Natural killer cell treated with Interleukin-12 subunit alpha and Interleukin-12 subunit beta and Interleukin-15 and Interleukin-18, amount 100 ng/mL, for 72 hours (primary cell): ENCODE measurements at places on chromosomes 16 and 17. TPM values are rescaled to one million over a fixed set of nuclear protein-coding genes. Genes with fewer than 3 reads are reported as not detected.

The KRT38 gene
- not detected for total RNA-seq

GRCh38 chr17:63290784-63291183 is 155.3 kb downstream of the CYB561 start:
- no peak overlapping the region for H3K4me3 ChIP-seq
- H3K27me3 ChIP-seq = no peaks in the 10 kb centered on the region
- DNase-seq = no peak
- peaks cover under 1% of the 10 kb centered on the region for H3K4me1 ChIP-seq
- no peak overlapping the region for H3K27ac ChIP-seq

DNA sequence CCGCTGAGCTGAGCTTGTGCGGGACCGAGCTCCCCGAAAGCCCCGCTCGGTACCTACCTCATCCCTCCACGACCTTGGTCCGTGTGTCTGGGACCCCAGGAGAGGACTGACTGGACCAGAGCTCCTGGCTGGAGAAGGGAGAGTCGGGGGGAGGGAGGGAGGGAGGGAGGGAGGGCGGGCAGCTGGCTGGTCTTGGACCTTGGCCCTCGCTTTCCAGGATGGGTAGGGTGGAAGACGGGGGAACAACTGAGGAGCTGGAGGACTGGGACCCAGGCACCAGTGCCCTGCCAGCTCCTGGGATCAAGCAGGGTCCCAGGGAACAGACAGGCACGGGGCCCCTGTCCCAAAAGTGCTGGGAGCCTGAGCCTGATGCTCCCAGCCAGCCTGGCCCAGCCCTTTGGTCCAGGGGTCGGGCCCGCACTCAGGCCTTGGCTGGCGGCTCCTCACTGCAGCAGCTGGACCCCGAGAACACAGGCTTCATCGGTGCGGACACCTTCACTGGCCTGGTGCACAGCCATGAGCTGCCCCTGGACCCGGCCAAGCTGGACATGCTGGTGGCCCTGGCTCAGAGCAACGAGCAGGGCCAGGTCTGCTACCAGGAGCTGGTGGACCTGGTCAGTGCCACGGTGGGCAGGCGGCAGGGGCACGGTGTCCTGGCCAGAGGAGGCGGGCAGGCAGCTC is 553 bp downstream of the RHBDL1 start:
- peaks cover 11% of the 10 kb centered on the region for H3K4me1 ChIP-seq
- H3K27ac ChIP-seq = no peak overlapping the region
- H3K4me3 ChIP-seq = no peak overlapping the region
- H3K36me3 ChIP-seq = no peaks in the 10 kb centered on the region
- no peak for DNase-seq

DNA sequence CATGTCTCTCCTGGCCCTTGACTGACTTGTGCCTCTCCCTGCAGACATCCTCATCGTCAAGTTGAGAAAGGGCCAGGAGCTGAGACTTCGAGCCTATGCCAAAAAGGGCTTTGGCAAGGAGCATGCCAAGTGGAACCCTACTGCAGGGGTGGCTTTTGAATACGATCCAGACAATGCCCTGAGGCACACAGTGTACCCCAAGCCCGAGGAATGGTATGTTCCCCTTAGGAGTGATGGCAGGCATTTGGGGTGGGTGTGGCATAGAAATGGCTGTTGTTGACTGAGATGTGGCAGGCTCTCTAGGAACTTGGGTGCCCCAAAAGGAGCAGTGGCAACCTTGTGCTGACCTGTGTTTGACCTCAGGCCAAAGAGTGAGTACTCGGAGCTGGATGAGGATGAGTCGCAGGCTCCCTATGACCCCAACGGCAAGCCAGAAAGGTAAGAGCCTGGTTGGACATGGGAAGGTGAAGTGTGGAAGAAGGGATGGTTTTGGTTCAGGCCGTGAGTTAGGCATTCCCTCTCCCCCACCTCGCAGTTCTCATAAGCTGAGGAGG is 7.5 kb downstream of the POLR2C start:
- no peaks in the 10 kb centered on the region for H3K27me3 ChIP-seq
- no peak overlapping the region for H3K27ac ChIP-seq
- DNase-seq = no peak

GRCh38 chr17:58590377-58590776 is 75.9 kb upstream of the MTMR4 start:
- DNase-seq = no peak
- H3K4me1 ChIP-seq = no peaks in the 10 kb centered on the region
- H3K4me3 ChIP-seq = no peak overlapping the region
- H3K36me3 ChIP-seq = no peaks in the 10 kb centered on the region

DNA sequence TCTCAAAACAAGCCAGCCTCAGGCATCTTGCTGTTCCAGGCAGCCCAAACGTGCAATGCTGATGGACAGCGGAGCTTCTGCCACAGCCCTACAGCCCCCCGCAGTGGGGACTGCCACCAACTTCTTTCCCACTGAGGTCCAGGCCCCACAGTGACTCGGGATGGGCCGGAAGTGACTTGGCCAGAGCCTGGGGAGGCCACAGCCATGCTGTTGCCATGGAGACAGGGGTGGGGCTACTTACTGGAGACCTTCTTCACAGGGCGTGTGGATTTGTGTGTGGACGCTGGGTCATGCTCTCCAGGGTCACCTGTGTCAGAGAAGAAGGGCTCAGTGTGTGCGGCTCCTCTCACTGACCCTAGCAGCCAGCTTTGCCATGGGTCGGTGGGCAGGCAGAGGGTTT is 15.0 kb downstream of the TRIM25 start:
- H3K27ac ChIP-seq = no peak overlapping the region
- peaks cover 22% of the 10 kb centered on the region for H3K36me3 ChIP-seq
- no peak overlapping the region for H3K4me3 ChIP-seq
- peaks cover 7% of the 10 kb centered on the region for H3K4me1 ChIP-seq

GRCh38 chr17:70344386-70345060 is 175.2 kb downstream of the KCNJ2 start:
- no peaks in the 10 kb centered on the region for H3K27me3 ChIP-seq
- no peaks in the 10 kb centered on the region for H3K36me3 ChIP-seq
- H3K4me3 ChIP-seq = peak overlapping the region; percentile 42
- DNase-seq = no peak

- H3K27ac ChIP-seq = peak overlapping the region; percentile 80
- H3K27me3 ChIP-seq = no peaks in the 10 kb centered on the region
- no peaks in the 10 kb centered on the region for H3K36me3 ChIP-seq
- H3K4me1 ChIP-seq = peaks cover 8% of the 10 kb centered on the region
- H3K4me3 ChIP-seq = peak overlapping the region; percentile 85
These were observed 1.4 kb upstream of the MATCAP1 start for GRCh38 chr16:67184995-67185650.

The GPR179 gene
- not detected for total RNA-seq

The ARL6IP1 gene
- 113 TPM for total RNA-seq

The GPT2 gene
- 10.4 TPM for total RNA-seq

The EVPLL gene
- not detected for total RNA-seq

The RAD51C gene
- total RNA-seq = 65.3 TPM

The OTOP2 gene
- total RNA-seq = not detected

GRCh38 chr17:43402078-43402477 is 3.3 kb downstream of the ARL4D start:
- H3K4me1 ChIP-seq = peaks cover 13% of the 10 kb centered on the region
- no peak overlapping the region for H3K27ac ChIP-seq
- no peaks in the 10 kb centered on the region for H3K27me3 ChIP-seq
- H3K4me3 ChIP-seq = no peak overlapping the region
- no peak for DNase-seq

DNA sequence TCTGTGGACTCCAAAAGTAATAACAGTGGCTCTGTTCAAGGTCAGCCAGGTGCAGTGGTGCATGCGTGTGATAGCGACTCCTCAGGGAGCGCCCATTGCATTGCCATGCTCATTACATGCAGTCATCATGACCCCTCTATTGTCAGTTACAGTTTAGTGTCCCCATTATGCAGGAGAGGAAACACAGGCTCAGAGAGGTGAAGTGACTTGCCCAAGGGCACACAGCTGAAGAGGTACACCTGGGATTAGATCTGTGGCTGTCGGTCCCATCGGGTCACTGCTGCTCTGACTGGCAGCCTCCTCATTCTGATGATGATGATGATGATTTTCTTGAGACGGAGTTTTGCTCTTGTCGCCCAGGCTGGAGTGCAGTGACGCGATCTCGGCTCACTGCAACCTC is 7.6 kb downstream of the LAT start:
- H3K27ac ChIP-seq = no peak overlapping the region
- H3K4me1 ChIP-seq = peaks cover 19% of the 10 kb centered on the region
- H3K27me3 ChIP-seq = no peaks in the 10 kb centered on the region
- H3K4me3 ChIP-seq = no peak overlapping the region

The FBXW10 gene
- not detected for total RNA-seq

The GFAP gene
- total RNA-seq = not detected

GRCh38 chr16:1435921-1436697 is 5.2 kb downstream of the PERCC1 start:
- no peak overlapping the region for H3K27ac ChIP-seq
- no peaks in the 10 kb centered on the region for H3K4me1 ChIP-seq
- H3K36me3 ChIP-seq = no peaks in the 10 kb centered on the region

The PIPOX gene
- 5.0 TPM for total RNA-seq

GRCh38 chr17:62724398-62725146 is 83.5 kb downstream of the MARCHF10 start:
- peaks cover 4% of the 10 kb centered on the region for H3K36me3 ChIP-seq
- peaks cover 41% of the 10 kb centered on the region for H3K4me1 ChIP-seq
- H3K27me3 ChIP-seq = peaks cover 15% of the 10 kb centered on the region
- peak overlapping the region; percentile 59 for H3K4me3 ChIP-seq
- peak; percentile 87 for DNase-seq

GRCh38 chr16:67482233-67482924 is 968 bp downstream of the AGRP start:
- peak overlapping the region; percentile 90 for H3K27ac ChIP-seq
- no peak for DNase-seq
- H3K4me1 ChIP-seq = peaks cover 23% of the 10 kb centered on the region
- no peaks in the 10 kb centered on the region for H3K27me3 ChIP-seq

- peak overlapping the region; percentile 80 for H3K27ac ChIP-seq
- DNase-seq = no peak
- peak overlapping the region; percentile 76 for H3K4me3 ChIP-seq
- no peaks in the 10 kb centered on the region for H3K36me3 ChIP-seq
- no peaks in the 10 kb centered on the region for H3K27me3 ChIP-seq
- peaks cover 34% of the 10 kb centered on the region for H3K4me1 ChIP-seq
These were observed 1.5 kb downstream of the ATXN7L3 start for GRCh38 chr17:44197980-44198720.

- DNase-seq = no peak
- no peak overlapping the region for H3K4me3 ChIP-seq
- peaks cover 4% of the 10 kb centered on the region for H3K27me3 ChIP-seq
- H3K36me3 ChIP-seq = no peaks in the 10 kb centered on the region
- no peaks in the 10 kb centered on the region for H3K4me1 ChIP-seq
These were observed 12.8 kb downstream of the SLC6A2 start for GRCh38 chr16:55668340-55669281.

- H3K27me3 ChIP-seq = peaks cover 33% of the 10 kb centered on the region
- no peak overlapping the region for H3K4me3 ChIP-seq
- DNase-seq = no peak
- H3K27ac ChIP-seq = no peak overlapping the region
- H3K4me1 ChIP-seq = no peaks in the 10 kb centered on the region
These were observed 68.4 kb upstream of the NKD1 start for GRCh38 chr16:50479771-50480170.

GRCh38 chr17:50371526-50371925 is 1.5 kb downstream of the MRPL27 start:
- DNase-seq = no peak
- H3K27me3 ChIP-seq = no peaks in the 10 kb centered on the region
- H3K4me1 ChIP-seq = peaks cover 23% of the 10 kb centered on the region
- peak overlapping the region; percentile 98 for H3K27ac ChIP-seq
- H3K36me3 ChIP-seq = peaks cover 20% of the 10 kb centered on the region
- peak overlapping the region; percentile 98 for H3K4me3 ChIP-seq

The CRHR1 gene
- total RNA-seq = not detected

The GHDC gene
- 17.5 TPM for total RNA-seq

The TMIGD1 gene
- total RNA-seq = not detected

DNA sequence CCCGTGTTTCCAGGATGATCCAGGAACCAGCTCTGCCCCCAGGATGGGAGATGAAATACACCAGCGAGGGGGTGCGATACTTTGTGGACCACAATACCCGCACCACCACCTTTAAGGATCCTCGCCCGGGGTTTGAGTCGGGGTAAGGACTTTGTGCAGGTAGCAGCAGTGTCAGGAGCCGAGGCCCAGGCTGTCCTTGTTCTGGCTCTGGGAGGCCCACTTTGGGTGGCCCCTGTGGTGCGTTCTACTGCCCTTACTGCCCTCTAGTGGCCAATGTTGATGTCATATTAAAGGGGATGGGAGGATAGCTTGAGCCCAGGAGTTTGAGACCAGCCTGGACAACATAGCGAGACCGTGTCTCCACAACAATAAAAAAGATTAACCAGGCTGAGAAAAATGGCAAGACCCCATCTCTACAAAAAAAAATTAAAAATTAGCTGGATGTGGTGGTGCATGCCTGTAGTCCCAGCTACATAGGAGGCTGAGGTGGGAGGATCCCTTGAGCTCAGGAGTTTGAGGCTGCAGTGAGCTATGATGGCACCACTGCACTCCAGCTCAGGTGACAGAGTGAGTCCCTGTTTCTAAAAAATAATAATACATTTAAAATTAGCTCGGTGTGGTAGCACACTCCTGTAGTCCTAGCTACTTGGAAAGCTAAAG is 20.9 kb upstream of the CLEC18A start:
- DNase-seq = no peak
- H3K27ac ChIP-seq = no peak overlapping the region
- no peaks in the 10 kb centered on the region for H3K27me3 ChIP-seq
- no peaks in the 10 kb centered on the region for H3K36me3 ChIP-seq
- H3K4me3 ChIP-seq = no peak overlapping the region

- H3K36me3 ChIP-seq = no peaks in the 10 kb centered on the region
- no peak for DNase-seq
- no peaks in the 10 kb centered on the region for H3K27me3 ChIP-seq
- no peak overlapping the region for H3K27ac ChIP-seq
- peaks cover 10% of the 10 kb centered on the region for H3K4me1 ChIP-seq
These were observed 174.2 kb downstream of the TANC2 start for GRCh38 chr17:63140255-63140654.

GRCh38 chr16:70753228-70753627 is 47.7 kb downstream of the VAC14 start:
- no peak for DNase-seq
- no peak overlapping the region for H3K4me3 ChIP-seq
- H3K36me3 ChIP-seq = no peaks in the 10 kb centered on the region
- no peak overlapping the region for H3K27ac ChIP-seq
- H3K4me1 ChIP-seq = peaks cover under 1% of the 10 kb centered on the region

The TMEM220 gene
- total RNA-seq = not detected

The NPW gene
- total RNA-seq = 1.5 TPM
